ENCODE measurements at places on chromosomes 1 and 21.

- no peak for DNase-seq
Observed at GRCh38 chr1:223319905-223320580, 43.9 kb downstream of the SUSD4 start.

- no peak for DNase-seq
Observed at GRCh38 chr1:244821134-244821533, 14.3 kb upstream of the COX20 start.

GRCh38 chr1:169119405-169119804 is 12.9 kb downstream of the ATP1B1 start:
- DNase-seq = no peak

- DNase-seq = no peak
Observed at GRCh38 chr1:24939675-24940193, 9.7 kb upstream of the RUNX3 start.

- DNase-seq = no peak
Observed at GRCh38 chr1:43430831-43431230, 22.9 kb downstream of the HYI start.

Data from stimulated activated CD4-positive, alpha-beta T cell treated with anti-CD3 and anti-CD28 coated beads, TNF-alpha, amount 100 ng/mL, for 24 hours (primary cell).